ENCODE measurements at places on chromosomes 13 and 19.

- no peak for DNase-seq
Observed at GRCh38 chr13:80562433-80563156, 221.7 kb upstream of the SPRY2 start.

- no peak for DNase-seq
Observed at GRCh38 chr19:39827216-39827615, 6.7 kb downstream of the DYRK1B start.

DNA sequence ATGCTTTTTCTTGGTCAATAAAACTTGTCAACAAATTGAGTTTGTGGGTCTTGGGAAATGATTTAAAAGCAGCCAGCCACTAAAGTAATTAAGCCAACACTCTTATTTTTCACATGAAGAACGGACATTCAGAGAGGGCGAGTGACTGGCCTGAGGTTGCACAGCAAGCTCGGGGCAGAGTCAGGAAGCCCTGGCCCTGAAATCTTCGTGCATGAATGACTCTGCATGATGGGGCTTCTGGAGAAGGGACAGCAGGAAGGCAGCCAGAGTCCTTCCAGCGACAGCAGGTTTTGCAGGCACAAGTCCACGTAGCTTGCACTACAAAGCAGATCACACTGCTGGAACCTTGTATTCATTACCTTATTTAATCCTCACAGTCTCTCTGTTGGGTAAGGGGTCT lies 232.5 kb downstream of the ZNF536 start:
- DNase-seq: no peak

- no peak for DNase-seq
Observed at GRCh38 chr13:30735872-30736175, 481 bp downstream of the ALOX5AP start.

GRCh38 chr19:41175801-41176777 lies 16.9 kb upstream of the CYP2S1 start:
- DNase-seq: no peak
